ENCODE measurements at places on chromosomes 2 and 18. TPM values are rescaled to one million over a fixed set of nuclear protein-coding genes. Genes with fewer than 3 reads are reported as not detected.

OR6B2 gene
- polyA plus RNA-seq, result not detected

MC2R gene
- polyA plus RNA-seq, result 0.06 TPM

KIF3C gene
- polyA plus RNA-seq, result 9.7 TPM

HDHD2 gene
- 37.5 TPM for polyA plus RNA-seq

ITGAV gene
- 46.4 TPM for polyA plus RNA-seq

DGKD gene
- polyA plus RNA-seq, result 20.7 TPM

ANKRD44 gene
- 8.4 TPM for polyA plus RNA-seq

SP110 gene
- 16.5 TPM for polyA plus RNA-seq

GYPC gene
- polyA plus RNA-seq, result 26.7 TPM

ALKAL2 gene
- polyA plus RNA-seq, result 4.4 TPM

VWA3B gene
- 0.09 TPM for polyA plus RNA-seq

CTAGE1 gene
- 0.10 TPM for polyA plus RNA-seq

TUBA4B gene
- polyA plus RNA-seq, result not detected

ACOXL gene
- polyA plus RNA-seq, result 0.07 TPM

RNU2-63P gene
- polyA plus RNA-seq, result not detected
